Stimulated activated CD8-positive, alpha-beta memory T cell treated with anti-CD3 and anti-CD28 coated beads, Interleukin-15, amount 100 ng/mL, for 4 hours (primary cell): ENCODE measurements at places on chromosomes 4 and X.

DNA sequence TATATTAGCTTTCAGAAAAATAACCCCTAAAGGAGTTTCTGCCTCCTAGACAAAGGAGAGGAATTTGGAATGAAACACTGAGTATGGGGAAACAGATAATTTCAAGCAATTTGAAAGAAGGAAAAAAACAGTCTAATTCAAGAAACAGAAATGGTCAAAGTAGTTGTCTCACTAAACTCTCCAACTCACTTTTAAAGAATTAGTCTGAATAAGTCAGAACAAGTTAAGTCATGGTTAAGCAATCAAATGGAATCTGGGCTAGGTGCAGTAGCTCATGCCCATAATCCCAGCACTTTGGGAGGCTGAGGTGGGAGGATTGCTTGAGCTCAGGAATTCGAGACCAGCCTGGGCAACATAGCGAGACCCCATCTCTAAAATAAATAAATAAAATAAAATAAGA lies 95.7 kb upstream of the GRIA3 start:
- DNase-seq, result no peak

- no peak for DNase-seq
Measured at GRCh38 chr4:184751585-184751956, 17.7 kb upstream of the CENPU start.

DNA sequence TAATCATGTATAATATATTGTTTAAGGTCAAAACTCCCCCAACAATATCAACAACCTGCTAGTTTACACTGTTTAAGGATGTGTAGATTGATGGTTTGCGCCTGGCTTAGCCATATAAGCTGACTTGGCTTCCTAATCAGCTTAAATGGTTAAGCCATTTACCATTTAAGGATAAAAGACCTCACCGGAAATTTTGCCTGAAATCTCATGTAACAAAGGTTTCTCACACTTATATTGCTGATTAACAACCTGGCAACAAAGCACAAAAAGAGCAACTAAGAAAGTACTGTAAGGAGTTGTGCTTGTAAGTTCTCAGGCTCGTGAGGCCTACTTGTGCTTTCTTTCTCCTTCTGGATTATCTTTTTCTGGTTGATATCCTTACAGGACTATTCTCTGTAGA lies 485.2 kb downstream of the GABRG1 start:
- no peak for DNase-seq

DNA sequence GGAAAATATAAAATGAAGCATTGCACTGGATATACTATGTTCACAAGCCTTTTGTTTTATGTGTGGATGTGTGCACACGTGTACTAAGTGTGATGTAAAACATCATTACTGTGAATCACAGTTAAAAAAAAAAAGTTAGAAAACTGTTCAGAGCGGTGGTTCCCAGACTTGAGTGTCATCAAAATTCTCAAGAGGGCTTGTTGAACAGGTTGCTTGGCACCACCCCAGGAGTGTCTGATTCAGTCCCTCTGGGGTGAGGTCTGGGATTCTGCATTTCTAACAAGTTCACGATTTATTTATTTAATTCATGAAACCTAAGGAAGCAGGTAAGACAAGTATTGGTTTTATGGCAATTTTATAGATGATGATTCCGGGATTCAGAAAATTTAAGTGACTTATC lies 1.8 kb downstream of the CENPU start:
- DNase-seq, result no peak

GRCh38 chr4:66837279-66837922 lies 707.9 kb downstream of the CENPC start:
- DNase-seq, result no peak

GRCh38 chrX:11188664-11189063 lies 77.5 kb downstream of the HCCS start:
- no peak for DNase-seq

DNA sequence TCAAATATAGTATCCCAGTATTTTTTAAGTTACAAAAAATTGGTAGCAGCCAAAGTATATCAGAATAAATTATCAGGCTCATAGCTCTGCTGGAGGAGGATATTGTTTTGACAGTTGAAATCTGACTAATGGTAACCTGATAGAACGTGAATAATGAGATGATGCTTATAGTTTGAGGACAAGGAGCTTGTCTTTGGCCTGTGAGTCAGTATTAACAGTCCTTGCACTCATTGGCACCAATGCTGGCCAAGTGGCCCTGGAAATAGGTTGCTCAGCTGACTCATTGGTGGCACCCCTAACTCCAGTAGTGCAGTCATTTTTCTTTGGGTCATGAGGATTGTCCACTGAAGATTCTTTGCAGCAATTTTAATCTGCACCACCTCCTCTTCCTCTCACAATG lies 203.3 kb upstream of the JADE1 start:
- no peak for DNase-seq

DNA sequence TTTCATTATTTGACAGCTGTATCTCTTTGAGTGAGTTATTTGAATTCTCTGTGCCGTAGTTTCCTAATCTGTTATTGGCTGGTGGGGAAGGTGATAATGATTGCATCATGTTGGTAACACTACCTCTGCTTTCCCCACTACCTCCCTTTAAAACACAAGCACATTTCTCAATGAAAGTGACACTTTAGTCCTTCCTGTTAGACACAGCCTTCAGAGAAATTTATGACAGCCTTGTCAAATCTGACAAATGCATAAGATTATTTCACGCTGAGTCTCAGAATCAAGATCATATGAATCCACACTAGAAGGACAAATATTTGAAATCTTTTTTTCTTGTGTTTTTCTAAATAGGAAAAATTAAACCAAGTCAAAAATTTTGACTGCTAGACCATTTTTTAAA lies 896.1 kb downstream of the CENPC start:
- no peak for DNase-seq

DNA sequence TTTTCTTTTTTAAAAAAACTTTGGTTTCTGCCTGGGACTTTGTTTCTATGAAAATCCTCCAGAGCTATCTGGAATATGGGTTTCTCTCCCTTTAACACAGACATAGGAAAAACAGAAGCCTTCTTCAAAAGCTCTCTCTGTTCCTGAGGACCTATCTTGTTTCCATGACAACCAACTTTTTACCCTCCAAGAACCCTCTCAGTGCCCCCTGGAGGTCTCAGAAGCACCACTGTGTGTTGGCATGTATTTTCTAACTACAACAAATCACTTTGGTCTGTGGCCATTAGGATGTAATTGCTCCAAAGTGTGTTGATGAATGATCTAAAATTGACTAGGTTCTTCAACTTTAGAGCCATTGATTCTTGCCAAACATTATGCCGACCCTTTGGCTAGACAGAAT lies 1331.6 kb downstream of the ADGRL3 start:
- DNase-seq, result no peak

DNA sequence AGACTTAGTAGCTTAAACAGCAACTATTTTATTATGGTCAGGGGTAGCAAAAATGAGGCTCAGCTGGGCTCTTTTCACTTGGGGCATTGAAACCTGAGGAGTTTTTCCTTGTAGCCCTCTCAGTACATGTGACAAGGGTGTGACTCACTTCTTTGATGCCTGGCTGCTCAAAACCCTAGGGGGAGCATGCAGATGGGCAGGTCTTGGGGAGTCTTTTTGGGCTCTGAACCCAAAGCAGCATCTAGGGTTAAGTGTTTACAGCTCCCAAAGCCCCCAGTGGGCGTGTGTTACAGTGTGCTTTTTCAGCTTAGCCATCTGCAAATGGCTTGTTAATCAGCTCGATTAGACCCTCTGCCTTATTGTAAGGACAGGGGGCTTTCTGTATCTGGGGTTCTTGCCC lies 1752.7 kb downstream of the PCDH7 start:
- DNase-seq, result no peak

DNA sequence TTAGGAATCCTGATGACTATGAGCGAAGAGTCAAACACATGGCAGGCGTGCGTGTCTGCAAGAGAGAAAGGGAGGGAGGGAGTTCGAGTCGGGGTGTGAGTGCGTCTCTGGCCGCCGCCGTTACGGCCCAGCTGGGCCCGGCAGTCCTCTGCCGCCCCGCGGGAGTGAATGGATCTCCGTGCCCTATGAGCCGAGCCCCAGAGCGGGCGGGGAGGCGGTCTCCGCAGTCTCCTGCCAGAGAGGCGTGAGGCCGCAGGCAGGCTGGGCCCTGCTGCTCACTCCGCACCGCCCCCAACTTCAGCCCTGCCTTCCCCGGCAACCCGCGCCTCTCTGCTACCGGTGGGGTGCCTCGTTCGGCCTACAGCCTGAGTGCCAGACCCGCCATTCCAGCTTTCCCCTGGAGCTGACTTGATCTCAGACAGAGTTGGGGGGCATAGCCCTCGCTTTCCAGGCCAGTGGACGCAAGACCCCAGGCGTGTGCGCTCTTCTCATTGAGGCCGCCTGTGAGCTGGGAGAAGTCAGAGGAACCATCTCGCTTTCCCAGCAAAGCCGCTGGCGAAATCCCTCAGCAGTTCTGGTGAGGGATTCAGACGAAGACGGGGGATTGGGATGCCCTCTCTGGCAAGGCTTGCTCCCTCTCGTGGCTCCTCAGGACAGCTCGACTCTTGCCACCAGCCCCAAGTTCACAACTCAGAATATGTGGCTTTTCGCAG lies 1.4 kb downstream of the SLC16A2 start:
- DNase-seq, result no peak

GRCh38 chrX:71017396-71017939 lies 50.7 kb downstream of the SNX12 start:
- no peak for DNase-seq

GRCh38 chr4:111802191-111802590 lies 343.1 kb upstream of the FAM241A start:
- DNase-seq, result no peak

- DNase-seq, result no peak
Measured at GRCh38 chr4:137474711-137475301, 57.5 kb downstream of the PCDH18 start.

GRCh38 chrX:85112293-85112692 lies 108.6 kb downstream of the APOOL start:
- DNase-seq, result no peak

- no peak for DNase-seq
Measured at GRCh38 chr4:37960098-37960497, at the start of gene PTTG2. PTTG2 (plus strand) TSS chr4:37960398; CDS start chr4:37960435, 37 bp downstream.

DNA sequence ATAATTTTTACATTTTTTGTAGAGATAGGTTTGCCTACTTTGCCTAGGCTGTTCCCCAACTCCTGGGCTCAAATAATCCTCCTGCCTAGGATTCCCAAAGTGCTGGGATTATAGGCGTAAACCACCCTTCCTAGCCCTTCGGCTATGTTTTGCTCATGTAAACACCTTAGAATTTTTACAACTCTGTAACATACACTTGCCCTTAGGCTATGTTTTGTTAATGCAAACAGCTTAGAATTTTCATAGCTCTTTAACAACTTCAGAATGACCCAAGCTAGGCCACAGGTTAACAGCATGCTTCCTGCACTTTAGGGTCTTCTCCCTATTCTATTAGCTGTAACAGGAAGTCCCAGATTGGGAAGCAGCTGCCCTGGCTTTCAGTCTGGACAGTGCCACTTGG lies 24.2 kb downstream of the KLHL15 start:
- DNase-seq, result no peak

DNA sequence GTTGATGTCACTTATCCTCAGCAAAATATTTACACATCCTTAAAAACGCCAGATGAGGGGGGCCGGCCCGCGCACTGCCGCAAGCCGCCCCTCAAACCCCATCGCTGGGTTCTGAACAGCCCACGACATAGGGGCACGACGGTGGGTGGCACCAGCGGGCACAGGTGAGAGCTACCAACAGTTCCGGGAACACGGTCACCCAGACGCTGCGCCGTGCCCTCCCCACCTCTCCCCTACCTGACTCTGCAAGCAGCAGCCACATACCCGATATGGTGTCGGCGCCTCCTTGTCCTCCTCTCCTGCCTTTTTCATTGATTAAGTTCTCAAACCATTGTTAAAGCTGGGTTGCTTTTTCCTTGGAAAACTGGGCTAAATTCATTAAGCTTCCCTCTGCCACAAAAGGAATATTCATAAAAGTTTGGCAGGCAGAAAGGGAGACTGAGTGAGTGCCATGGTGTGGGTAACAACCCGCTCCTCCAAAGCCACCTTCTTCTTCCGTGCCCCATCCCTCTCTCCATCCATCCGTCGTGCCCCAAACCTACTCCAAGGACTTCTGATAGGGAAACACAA lies 1.4 kb downstream of the RAI2 start:
- no peak for DNase-seq

- no peak for DNase-seq
Measured at GRCh38 chr4:2273657-2274319, 11.9 kb upstream of the MXD4 start.

DNA sequence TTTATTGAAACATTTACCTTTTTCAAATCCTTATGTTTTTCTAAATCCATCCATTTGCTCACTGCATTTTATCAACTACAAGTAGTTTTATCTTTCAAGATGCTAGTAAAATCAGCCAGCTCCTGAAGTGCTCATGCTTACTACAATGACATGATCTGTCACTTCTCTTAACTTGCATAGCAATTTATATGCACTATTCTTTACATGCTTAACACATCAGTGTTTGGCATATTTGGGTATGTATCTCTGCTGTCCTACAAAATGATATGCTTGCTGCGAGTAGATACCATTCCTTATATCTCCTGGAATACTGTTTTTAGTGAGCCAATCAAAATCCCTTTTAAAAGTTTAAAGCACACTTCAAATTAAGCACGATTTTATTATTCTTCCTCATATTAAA lies 2726.8 kb downstream of the PCDH7 start:
- DNase-seq, result no peak

- DNase-seq, result no peak
Measured at GRCh38 chr4:88675543-88675942, 22.1 kb downstream of the NAP1L5 start.

DNA sequence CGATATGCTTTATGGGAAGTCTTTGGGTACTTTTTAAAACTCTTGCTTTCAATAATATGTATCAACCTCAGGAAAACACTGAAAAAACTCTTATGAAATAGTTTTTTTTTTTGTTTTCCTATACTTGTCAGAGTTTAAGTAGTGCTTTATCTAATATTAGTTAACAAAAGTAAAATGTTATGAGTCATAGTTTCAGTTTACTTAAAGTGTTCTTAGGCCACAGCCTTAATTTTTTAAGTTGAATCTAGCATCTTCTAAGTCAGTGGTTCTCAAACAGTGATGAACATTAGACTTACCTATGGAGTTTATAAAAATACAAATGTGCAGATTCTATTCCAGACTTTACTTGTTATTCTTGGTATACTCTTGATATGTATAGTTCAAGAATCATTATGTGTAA lies 26.3 kb upstream of the ADGRL3 start:
- no peak for DNase-seq

DNA sequence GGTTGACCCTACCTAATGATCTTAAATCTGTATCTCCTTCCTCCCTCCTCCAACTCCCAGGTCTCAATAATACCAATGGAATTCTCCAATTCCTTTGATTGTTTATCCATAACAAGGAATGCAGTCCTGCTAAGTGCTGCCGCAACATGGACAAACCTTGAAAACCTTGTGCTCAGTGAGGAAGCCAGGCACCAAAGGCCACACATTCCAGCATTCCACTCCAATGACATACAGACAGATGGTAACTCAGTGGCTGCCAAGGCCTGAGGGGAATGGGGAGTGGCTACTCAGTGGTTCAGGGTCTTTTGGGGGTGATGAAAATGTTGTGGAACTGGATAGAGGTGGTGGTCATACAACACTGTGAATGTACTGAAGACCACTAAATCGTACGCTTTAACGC lies 10.4 kb downstream of the HAUS7 start:
- DNase-seq, result no peak

GRCh38 chr4:157840648-157841047 lies 332.2 kb downstream of the GASK1B start:
- DNase-seq, result no peak
